ENCODE measurements at places on chromosomes 1 and 21. TPM values are rescaled to one million over a fixed set of nuclear protein-coding genes. Genes with fewer than 3 reads are reported as not detected.

Gene CASQ1
- total RNA-seq: not detected

Gene MROH9
- total RNA-seq: not detected

Gene OR6K3
- total RNA-seq: not detected

DNA sequence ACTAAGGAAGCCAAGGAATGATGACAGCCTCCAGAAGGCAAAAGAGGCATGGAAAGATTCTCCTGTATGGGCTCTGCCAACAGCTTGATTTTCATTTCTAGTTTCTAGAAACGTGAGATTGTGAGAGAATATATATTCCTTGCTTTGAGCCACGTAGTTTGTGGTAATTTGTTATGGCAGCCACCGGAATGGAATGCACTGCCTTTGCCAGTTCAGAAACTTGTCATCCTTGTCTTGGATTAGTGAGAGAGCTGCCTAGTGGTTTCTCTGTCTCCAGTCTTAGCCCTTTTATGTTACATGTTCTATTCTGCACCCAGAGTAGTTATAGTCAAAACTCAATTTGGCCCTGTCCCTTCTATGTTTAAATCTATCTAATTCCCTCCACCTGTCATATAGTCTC is 216.0 kb upstream of the PTGFR start:
- peak; percentile 91 for DNase-seq

DNA sequence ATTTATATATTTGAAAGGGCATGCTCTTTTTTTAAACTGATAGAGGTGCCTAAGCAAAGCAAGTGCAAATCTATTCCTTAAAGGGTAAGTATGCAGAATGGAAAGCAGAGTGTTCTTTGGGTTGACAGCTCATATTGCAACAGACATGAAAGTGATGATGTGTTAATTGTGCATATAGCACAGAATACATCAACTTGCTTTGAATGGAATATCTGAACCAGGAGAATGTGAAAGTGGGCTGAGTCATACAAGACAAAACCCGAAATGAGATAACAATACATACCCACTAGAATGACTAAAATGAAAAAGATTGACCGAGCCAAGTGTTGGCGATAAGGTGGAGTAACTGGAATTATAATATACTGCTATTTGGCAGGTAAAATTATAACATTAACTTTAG is 4.3 kb downstream of the CR1 start:
- DNase-seq: no peak

DNA sequence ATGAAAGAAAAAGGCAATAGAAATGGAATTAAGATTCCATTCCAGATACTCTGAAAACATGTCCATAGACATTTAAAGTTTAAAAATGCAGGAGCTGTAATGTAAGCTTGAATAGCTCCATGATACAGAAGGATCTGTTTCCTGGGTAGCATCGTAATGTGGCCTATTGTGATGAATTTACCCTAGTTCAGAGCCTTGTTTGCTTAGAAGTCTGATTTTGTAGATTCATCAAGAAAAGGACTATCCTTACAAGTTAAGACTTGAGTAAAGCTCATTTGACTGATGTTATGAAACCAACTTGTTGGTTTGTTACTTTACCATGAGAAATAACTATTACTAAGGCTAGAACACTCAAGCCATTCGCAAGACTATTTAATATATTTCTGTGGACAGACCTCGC is 55.5 kb downstream of the KIF1B start:
- DNase-seq: no peak

DNA sequence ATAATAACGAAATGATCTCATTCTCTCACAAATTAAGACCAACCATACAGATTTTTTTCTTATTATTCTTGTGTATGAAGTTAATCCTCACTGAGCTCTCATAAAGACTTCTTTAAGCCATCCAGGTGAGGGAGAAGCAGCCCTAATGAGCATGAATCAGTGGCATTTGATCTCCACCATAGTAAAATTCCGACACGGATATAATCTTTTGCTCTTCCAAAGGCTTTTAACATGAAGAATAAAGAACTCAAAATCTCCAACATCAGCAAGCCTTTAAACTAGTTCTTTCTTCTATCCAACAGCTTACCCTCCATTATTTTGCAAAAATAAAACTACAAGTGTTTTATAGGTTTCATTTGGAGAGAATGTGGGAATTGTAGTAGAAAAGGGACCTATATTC is 714.7 kb upstream of the NEGR1 start:
- no peak for DNase-seq

- DNase-seq: peak; percentile 79
These were observed 7.2 kb upstream of the PIGC start for GRCh38 chr1:172451002-172451443.

DNA sequence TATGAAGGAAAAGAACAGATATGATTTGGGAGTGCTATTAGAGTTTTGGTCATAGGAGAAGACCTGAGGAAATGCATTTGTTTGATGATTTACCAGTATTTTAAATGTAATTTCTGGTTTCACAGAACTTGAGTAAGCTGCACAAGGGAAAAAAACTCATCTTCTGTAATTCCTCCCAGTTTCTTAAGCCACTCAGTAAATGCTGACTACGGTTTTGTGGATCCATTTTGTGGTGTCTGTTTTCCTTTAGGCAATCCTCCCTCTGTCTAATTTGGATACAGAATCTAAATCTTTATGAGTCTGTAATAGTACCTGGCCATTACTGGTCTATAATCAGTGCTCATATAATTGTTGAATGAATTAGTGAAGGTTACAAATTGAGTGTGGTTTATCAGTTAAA is 72.0 kb downstream of the OLFML2B start:
- DNase-seq: no peak

DNA sequence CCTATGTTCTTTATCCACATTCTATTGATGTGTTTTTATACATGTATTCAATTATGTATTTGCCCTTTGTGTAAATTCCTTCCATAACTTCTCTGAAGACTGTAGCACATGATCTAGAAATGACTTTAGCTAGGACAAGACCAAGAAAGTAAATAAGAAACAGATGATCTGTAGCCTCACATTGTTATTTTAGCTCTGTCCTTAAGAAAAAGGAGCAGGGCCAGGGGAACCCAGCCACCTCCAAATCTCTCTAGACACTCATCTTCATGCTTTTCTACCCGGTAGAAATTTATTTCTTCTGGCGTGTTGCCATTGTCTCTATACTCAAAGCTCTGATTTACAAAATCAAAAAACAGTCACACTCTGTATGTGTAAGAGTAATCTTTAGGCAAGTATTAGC is 27.1 kb downstream of the CDC7 start:
- no peak for DNase-seq

GRCh38 chr21:26964170-26964778 is 2.6 kb downstream of the ADAMTS5 start:
- peak; percentile 15 for DNase-seq

DNA sequence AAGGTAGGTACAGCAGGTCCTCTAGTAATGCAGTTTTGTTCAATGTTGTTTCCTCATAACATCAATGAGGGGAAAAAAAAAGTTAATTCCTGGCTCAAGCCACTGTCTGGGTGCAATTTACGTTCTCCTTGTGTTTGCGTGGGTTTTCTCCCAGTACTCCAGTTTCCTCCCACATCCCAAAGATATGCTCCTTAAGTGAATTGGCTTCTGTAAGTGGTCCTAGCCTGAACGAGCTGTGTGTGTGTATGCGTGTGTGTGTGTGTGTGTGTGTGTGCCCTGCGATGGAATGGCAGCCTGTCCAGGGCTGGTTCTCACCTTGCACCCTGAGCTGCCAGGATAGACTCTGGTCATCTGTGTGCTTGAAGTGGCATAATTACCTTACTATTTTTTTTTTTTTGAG is 332.0 kb downstream of the PDE4B start:
- no peak for DNase-seq
